ENCODE measurements at places on chromosomes 3 and 15. TPM values are rescaled to one million over a fixed set of nuclear protein-coding genes. Genes with fewer than 3 reads are reported as not detected.

The ACVR2B gene
- 1.4 TPM for total RNA-seq

DNA sequence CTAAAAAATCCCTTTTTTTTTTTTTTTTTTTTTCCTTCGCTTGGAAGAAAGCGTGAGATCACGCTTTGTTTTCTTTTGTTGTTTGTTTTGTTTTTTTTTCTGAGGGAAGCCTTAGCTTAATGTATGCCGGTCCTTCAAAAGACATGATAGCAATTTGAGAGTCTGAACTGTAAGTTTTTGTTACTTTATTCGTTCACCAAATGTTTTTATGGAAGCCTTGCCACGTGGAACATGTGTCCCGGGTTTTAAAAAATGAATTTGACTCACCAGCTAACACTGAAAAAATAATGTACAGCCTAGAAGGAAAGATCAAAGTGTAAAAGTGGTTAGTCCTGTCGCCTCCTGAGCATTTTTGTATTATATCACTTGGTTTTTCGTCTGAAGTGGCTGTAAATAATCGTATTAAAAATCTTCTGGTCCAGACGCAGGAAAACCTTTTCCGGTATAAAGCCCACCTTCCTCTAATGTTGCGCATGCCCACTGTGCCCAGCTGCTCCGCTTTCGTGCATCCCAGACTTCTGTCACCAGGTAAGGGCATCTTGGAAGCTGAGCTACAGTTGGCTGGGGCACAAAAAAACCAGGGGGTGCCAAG, 795 bp upstream of the MYNN start:
- peak overlapping the region; percentile 99 for H3K4me3 ChIP-seq
- no peaks in the 10 kb centered on the region for H3K27me3 ChIP-seq
- DNase-seq: no peak
- H3K27ac ChIP-seq: peak overlapping the region; percentile 99
- H3K36me3 ChIP-seq: peaks cover 49% of the 10 kb centered on the region
- H3K4me1 ChIP-seq: peaks cover 49% of the 10 kb centered on the region

DNA sequence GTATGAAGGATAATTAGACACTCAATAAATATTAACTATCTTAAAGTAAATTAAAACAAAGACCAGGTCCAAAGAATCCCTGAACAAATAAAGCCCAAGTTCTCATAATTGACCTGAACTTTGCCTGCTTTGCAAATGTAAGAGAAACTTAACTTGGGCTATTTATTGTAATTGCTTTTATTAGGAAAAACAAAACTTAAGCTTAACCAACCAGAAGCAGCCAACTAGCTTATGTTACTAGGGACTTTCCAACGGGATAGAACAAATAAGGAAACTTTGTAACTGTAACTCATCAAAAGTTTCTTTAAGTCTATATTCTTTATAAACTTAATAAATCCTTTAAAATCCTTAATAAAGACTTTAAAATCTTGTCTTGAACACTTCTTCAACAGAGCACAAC, 48.4 kb downstream of the C3orf38 start:
- no peaks in the 10 kb centered on the region for H3K4me1 ChIP-seq
- no peak overlapping the region for H3K27ac ChIP-seq
- DNase-seq: no peak
- H3K27me3 ChIP-seq: no peaks in the 10 kb centered on the region
- no peak overlapping the region for H3K4me3 ChIP-seq
- H3K36me3 ChIP-seq: no peaks in the 10 kb centered on the region

GRCh38 chr15:85804481-85805170, 9.9 kb upstream of the KLHL25 start:
- peaks cover 11% of the 10 kb centered on the region for H3K4me1 ChIP-seq
- H3K27me3 ChIP-seq: no peaks in the 10 kb centered on the region
- H3K4me3 ChIP-seq: no peak overlapping the region
- no peak for DNase-seq

Measured in activated B cell treated with CpG ODN at 0.5 μM for 24 hours (primary cell).